T-helper 2 cell (primary cell): ENCODE measurements at places on chromosomes 1 and 21.

- DNase-seq = no peak
These were observed 159.3 kb downstream of the TSEN15 start for GRCh38 chr1:184210862-184211261.

DNA sequence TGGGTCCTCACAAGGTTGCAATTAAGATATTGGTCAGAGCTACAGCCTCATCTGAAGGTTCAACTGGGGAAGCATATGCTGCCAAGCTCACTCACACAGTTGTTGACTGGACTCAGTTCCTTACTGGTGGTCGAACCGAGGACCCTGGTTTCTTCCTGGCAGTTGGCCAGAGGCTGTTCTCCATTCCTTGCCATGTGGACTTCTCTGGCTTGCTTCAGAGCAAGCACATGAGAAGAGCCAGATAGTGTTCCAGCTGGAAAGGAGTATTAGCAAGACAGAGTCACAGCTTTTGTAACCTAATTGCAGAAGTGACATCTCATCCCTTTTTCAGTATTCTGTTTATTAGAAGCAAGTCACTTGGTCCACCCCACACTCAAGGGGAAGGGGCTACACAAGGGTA lies 23.6 kb downstream of the POU2F1 start:
- DNase-seq = no peak

DNA sequence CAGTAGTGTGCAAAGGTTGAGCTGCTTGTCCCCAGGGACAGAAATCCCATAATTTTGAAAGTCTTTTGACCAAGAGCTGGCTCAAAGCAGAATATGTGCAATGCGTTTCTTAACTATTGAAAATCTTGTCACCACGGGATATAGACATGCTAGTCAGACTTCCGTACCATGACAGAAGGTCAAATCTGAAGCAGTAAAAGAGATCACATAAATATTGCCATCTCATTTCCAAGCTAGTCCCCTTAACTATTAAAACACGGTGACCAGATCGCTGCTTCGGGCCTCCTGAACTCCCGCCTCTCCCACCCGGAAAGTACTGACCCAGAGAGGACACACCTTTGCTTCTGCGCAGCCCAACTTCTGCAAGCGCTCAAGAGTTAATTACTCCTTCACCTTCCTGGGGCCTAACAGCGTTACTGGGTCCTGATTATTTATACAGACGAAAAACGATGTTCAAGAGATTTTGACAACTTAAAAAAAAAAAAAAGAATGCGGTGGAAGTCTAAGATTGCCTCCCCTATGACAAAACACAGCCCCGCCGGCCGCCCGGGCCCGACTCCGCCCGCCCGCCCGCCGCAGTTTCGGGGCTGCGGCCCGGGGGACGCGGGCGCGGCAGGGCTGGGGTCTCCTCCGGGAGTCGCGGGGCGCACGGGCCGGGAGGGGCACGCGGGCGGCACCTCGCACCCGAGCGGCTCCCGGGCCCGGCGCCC lies 692 bp downstream of the SORT1 start:
- DNase-seq = no peak

DNA sequence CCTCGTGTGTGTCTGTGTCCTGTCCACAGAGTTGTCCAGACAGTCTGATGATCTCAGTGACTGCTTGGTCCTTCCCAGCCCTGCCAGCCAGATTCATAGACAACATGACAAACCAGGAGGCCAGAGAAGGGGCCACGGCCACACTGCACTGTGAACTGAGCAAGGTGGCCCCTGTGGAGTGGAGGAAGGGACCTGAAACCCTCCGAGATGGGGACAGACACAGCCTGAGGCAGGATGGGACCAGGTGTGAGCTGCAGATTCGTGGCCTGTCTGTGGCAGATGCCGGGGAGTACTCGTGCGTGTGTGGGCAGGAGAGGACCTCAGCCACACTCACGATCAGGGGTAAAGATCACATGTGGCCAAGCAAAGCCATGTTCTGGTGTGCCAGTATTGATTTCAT lies 96.4 kb downstream of the OBSCN start:
- no peak for DNase-seq

DNA sequence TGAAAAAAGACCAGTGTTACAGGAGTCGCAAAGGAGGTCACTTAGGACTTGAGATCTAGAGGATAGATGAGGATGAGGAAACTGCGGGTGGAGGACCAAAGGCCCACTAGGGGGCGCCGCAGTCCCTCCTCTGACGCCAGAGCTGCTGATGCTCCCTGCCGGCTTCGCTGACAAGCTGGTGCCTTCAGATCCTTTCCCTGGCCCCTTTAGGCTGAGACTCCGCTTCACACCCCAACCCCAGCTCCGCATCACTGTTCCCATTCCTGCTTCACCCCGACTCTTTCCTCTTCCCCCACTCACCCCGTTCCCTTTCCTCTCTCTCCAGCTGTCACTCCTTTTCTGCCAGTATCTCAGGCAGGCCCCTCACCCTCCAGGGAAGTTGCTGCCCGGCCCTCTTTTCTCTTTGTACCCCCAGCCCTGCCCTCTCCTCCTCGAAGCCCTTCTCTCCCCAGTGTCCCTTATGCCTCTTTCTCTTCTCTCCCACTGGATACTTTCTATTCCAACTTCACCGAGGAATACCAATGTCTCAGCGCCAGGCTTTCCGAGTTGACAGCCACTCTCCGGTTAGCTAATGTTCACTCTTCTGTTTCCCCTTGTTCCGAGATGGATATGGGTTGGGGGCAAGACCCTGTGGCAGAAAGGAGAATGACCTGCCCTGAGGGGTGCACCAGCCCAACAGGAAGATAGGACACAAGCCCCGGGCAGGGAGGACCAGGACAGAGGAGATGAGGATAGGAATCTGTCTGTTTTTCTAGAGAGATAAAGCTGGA lies 4.5 kb downstream of the KCNJ9 start:
- DNase-seq = peak; percentile 63

DNA sequence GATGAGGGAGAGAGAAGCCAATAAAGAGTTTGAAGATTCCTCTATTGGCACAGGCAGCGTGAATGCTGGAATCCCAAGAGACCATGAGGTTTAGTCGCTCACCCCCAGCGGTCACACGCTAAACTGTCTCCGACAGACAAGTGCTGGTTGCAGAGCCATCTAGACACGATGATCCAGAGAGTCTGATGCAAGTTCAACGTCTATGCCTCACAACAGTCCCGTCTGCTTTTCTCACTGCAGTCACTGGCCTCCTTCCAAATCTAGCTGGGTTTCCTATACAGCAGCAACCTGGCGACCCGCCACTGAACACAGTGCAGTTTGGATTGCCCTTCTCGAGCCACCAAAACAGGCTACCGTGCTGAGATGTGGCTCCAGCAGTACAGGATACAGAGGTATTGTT lies 98.6 kb upstream of the KRTAP19-8 start:
- no peak for DNase-seq

- no peak for DNase-seq
These were observed 90.2 kb upstream of the NGF start for GRCh38 chr1:115428256-115428655.

- DNase-seq = no peak
These were observed 31.7 kb downstream of the ERICH3 start for GRCh38 chr1:74641876-74642275.

DNA sequence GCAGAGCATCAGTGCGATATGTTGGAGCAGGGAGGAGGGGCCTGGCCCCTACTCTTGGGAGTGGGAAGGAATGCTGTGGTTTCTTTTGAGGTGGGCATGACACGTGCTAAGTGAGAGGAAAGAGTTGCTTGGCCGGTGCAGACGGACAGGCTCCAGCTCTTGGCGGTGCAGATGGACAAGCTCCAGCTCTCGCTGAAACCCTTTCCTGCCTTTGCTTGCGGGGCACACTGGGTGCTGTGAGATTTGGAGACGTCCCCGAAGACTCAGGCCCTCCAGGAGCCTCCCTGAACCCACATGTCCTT lies 15.9 kb downstream of the PDXK start:
- DNase-seq = no peak

GRCh38 chr1:220918285-220918951 lies 39.2 kb downstream of the HLX start:
- DNase-seq = no peak
